ENCODE measurements at places on chromosomes 6 and 20.

- DNase-seq: no peak
These were observed 434.7 kb downstream of the BCKDHB start for GRCh38 chr6:80541181-80541580.

- no peak for DNase-seq
These were observed 16.5 kb downstream of the SNHG17 start for GRCh38 chr20:38418509-38419204.

- no peak for DNase-seq
These were observed 1.7 kb downstream of the CENPB start for GRCh38 chr20:3784863-3785239.

DNA sequence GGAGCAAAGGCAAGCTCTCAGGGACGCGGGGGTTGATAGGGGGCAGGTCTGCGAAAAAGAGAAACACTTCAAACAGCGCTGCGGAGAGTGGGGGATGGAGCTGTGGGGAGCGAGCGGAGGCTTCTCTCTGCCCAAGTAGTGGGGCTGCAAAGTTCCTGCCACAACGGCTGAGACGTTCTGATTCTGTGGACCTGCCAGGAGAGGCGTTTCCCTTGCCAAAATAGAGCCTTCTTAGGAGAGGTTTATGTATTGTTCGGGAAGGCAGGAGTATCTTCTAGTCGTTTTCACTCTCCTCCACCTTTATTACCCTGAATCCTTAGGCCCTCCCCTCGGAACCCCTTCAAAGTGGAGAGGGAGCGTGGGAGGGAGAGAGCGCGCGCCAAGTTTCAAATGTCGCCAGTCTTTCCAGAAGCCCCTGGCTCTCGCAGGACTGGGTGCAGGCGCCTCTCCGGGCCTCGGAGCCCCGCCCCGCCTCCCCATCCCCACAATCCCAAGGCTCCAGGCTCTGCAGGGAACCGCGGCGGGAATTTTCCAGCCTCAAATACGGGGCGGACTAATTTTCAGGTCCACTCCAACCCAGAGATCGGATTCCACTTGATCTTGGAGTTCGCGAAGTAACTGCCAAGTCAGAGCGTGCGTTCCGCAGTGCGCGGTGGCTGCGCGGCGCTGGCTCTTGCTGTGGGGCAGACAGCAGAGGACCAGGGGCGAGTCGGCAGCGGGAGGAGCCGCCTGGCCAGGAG lies 10.0 kb upstream of the POU3F2 start:
- DNase-seq: no peak

DNA sequence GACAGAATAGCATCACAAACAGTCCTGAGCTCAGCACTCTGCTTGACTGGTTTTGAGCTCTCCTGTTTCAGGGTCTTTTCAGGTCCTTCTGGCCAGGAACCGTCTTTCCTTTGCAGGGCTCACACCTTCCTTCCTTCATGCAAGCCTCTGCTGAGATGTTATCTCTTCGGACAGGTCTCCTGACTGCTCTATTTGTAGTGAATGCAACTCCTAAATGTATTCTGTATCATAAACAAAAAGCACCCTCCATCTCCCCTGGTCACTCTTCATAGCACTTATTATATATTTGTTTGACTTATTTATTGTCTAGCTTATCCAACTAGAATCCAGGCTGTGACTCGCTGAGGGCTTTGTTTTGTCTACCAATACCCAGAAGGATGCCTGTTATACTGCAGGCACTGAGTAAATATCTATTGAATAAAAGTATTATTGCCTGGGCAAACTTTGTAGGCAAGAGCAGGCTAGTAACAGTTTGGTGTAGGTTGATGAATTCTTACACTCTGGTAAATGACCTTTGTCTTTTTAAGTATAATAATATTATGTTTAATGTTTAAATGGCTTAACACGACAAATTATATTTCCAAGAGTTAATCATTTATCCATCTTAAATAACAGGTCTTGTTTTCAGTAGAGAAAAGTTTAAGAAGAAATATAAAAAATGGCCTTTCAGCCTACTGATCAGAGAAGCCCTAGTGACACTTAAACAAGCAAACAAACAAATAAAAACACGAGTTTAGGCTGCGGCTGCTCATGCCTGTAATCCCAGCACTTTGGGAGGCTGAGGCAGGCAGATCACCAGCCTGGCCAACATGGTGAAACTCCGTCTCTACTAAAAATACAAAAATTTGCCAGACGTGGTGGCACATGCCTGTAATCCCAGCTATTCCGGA lies 199.7 kb downstream of the BCAS1 start:
- no peak for DNase-seq

- DNase-seq: peak; percentile 30
These were observed 13.5 kb downstream of the HAO1 start for GRCh38 chr20:7926767-7927166.

DNA sequence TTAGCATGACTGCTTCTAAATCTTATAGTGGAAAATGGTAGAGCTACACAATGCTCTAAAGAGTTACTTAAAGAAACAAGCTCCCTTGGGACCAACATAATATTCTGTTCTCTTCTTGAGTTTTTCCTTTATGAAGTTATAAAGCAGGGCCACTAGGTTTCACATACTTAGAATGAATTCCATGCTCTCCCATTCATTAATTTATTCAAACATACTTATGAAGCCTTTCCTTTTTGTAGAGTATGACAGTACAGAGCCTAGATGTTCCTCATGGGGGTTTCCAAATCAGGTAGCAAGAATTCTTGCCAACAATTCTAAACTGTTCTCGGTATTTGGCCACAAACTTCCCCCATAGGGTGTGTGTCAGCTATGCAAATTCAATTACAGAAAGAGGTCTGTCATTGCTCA lies 20.6 kb upstream of the FABP7 start:
- no peak for DNase-seq

GRCh38 chr6:65776332-65776731 lies 69.3 kb upstream of the EYS start:
- DNase-seq: no peak

DNA sequence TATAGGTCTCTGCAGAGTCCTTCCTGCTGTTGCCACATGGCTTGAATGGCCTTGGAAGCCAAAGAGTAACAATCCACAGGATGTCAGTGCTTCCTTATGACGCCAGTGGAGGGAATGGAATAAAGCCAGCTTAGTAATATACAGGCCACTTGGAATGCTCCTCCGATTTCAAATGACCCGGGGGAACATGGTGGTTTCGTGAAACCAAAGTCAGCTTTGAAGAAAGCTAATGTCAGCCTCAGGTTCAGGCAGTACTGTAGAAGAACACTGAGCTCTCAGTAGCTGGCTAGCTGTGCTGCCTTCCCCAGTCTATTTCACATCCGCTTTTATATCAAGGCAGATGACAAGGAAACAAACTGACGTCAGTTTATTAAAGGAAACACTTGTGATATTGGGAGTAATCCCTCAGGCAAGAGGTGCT lies 189.1 kb downstream of the DTNBP1 start:
- no peak for DNase-seq

DNA sequence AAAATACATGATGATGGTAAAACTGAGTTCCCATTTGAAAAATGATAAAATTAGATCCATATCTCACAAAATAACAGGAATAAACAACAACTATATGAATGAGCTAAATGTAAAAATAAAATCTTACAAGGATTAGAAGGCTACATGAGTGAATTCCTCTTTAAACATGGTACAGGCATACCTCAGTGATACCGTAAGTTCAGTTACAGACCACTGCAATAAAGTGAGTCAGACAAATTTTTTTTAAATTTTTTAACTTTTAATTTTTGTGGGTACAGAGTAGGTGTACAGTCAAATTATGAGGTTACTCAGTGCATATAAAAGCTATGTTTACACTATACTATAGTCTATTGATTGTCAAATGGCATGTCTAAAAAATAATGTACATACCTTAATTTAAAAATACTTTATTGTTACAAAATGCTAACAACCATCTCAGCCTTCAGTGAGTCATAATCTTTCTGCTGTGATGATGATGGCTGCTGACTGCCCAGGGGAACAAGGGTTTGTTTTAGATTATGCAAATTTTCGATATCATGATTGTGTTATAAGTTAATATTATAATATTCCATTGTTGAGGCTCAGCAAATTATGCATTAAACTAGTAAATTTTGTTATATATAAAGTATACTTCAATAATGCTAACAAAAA lies 222.8 kb upstream of the RUNX2 start:
- no peak for DNase-seq

DNA sequence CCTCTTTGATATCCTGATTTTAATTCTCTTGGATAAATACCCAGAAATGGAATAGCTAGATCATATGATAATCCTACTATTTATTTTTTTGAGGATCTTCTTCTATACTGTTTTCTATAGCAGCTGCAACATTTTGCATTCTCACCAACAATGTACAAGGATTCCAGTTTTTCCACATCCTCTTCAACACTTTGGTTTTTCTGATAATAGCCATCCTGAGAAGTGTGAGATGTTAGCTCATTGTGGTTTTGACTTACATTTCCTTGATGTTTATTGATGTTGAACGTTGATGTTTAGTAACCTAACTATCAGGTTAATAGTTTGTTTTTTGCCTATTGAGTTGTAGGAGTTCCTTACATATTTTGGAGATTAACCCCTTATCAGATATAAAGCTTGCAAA lies 217.3 kb downstream of the LRFN2 start:
- DNase-seq: no peak

GRCh38 chr6:22886650-22887581 lies 317.6 kb downstream of the HDGFL1 start:
- no peak for DNase-seq

- DNase-seq: no peak
These were observed 9.6 kb downstream of the MAN1A1 start for GRCh38 chr6:119339941-119340456.

DNA sequence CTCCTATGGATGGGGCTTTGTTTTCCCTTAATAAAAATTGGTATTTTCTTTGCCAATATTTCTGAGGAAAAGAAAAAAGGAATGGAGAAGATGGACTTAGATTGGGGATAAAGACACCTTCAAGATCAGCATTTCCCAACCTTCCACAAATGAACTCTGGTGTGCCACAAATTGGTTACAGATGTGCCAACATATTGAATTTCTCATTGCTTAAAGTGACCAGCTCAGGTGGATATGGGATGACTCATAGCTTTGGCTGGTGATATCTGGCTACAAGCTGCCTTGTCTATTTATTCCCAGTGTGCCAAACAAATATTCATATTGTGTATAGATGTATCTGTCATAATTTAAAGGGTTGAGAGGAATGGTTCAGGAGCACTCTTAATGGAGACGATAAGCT lies 32.5 kb downstream of the THEMIS start:
- DNase-seq: no peak

- no peak for DNase-seq
These were observed 13.7 kb downstream of the MAS1 start for GRCh38 chr6:159904497-159904911.

- no peak for DNase-seq
These were observed 14.3 kb downstream of the KIAA0319 start for GRCh38 chr6:24631671-24632070.

DNA sequence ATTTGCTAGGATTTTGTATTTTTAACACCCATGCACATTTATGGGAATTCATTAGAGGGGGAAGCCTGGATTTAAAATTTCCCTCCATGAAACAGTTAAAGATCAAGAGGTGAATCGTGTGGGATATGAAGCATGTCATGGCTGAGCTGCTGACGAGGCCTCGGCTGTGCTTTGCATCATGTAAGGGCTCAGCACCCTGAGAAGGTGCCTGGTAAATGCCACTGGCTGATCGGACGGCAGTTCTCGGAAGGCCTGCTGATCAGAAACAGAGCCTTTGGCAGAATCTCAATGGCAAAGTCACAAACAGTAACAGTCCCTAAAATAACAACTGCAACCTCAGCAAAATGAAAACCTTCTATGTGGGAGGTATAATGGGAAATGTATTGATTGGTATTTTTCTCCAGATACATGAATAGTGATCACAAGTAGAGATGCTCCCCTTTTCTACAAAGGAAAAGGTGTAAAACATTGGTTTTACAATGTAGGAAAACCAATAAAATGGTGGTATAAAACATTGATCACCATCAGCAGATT lies 53.0 kb upstream of the FUCA2 start:
- no peak for DNase-seq

GRCh38 chr6:42260396-42260888 lies 42.8 kb upstream of the MRPS10 start:
- no peak for DNase-seq

DNA sequence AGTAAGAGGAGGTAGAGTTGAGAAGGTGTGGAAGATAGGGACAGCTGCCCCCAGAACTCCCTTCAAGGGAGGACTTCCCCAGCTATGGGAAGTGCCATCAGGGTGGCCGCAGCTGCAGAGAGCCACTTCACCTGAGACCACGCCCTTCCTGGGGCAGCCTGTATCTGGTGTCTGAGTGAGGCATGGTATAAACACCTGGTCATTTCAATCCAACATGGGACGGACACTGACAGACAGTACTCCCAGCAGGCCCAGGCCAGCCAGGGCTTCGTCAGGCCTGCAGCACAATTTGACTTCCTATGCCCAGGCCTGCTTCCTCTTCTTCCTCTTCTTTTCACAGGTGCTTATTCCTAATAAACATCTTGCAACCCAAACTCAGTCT lies 4.5 kb downstream of the SOX12 start:
- no peak for DNase-seq

- DNase-seq: no peak
These were observed 34.0 kb downstream of the ITCH start for GRCh38 chr20:34397096-34397495.

DNA sequence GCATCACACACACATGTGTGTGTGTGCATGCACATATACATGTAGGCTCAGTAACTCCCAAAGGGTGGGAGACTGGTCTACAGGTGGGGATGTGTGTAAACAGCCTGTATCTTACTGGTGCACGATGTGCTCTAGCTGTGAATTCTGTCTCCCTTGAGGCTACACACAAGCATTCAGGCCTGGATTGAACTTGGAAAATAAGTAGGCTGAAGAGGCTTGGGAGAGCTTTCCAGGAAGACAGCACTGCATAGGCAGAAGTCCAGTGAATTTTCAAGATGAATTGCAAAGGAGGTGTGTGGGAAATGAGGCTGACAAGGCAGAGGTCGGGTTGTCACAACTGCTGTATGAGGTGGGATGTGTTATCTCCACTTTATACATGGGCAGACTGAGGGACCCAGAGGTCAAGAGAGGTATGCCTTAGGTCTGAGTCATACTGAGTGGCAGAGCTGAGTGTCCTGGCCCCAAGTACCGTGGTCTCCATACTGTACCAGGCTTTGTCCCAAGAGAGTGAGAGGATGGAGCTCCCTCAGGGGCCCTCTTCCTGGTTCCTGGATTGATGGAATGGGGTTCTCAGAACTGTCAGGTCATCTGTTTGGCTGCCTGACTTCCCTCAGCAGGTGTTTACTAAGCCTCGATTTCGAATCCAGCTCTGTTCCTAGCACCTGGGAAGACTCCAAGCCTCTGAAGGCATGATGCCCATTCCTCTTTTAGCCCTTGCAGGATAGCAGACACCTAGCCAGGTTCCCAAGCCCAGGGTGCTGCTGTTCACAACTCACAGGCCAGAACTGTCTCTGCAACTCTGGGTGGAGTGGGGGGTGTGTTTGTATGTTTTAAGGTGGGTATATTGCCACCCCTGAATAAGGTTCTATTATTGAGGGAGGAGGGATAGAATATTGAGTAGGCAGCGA lies 14.4 kb downstream of the SNPH start:
- DNase-seq: no peak
